Stimulated activated naive CD8-positive, alpha-beta T cell treated with anti-CD3 and anti-CD28 coated beads, Interleukin-15, Interleukin-2, amounts not matched to agents 100 U/mL and 50 U/mL, for 24 hours (primary cell): ENCODE measurements at places on chromosomes 3 and 15.

GRCh38 chr3:122269045-122269444, 56.0 kb upstream of the CSTA start:
- DNase-seq, result no peak

DNA sequence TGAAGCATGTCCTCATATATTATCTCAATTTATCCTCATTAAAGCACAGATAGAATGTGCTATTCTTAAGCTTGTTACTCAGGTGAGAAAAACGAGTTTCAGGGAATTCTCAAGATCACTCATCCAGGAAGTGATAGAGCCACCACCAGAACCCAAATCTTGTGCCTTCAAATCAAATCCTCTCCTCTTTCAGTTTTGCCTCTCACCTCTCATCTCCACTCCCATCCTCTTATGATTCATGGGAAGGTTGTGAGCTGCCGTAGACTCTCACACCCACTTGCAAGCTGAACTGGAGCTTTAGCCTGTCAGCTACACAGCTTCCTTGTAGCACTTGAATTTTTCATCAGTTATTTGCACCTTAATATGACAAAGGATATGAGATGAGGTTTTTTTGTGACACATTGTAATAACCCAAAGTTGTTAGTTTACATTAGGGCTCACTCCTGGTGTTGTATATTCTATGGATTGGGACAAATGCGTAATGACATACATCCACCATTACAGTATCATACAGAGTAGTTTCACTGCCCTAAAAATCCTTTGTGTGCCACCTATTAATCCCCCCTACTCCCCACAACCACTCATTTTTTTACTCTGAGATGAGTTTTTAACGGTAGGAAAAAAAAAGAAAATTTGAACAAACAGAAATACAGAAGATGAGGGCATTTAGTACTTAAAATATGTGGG, 25.7 kb downstream of the GPR15 start:
- DNase-seq, result peak; percentile 52

DNA sequence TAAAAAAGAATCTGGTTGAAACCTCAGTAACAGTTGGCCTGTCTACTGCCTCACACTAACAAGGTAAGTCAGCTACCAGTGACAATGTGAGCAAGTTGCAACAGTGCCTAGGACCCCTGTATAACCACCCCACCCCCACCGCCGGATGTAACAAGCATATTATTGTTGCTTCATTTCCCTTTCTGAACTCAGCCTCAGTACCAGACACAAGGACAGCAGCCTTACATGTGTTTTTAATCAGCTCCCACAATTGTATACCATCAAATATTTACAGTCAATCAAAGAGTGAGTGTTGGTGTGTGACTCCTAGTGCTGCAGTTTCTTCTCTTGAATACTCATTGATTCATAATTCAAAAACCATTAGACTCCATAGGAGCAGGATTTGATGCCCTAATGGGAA, 96.4 kb downstream of the PYDC2 start:
- no peak for DNase-seq

GRCh38 chr15:100385300-100386050, 43.7 kb upstream of the ADAMTS17 start:
- no peak for DNase-seq

GRCh38 chr3:101828276-101828675, 21.0 kb upstream of the NFKBIZ start:
- no peak for DNase-seq

GRCh38 chr3:157700405-157700804, 197.2 kb upstream of the VEPH1 start:
- no peak for DNase-seq
